Natural killer cell (primary cell): ENCODE measurements at places on chromosomes 12 and 14. TPM values are rescaled to one million over a fixed set of nuclear protein-coding genes. Genes with fewer than 3 reads are reported as not detected.
A peak's percentile ranks its signal among the peaks of the same experiment; 100 is the strongest.

PTMS gene
- 2.3 TPM for total RNA-seq

MMP17 gene
- total RNA-seq = 1.6 TPM

BCL11B gene
- 56.2 TPM for total RNA-seq

HCAR3 gene
- total RNA-seq = 14.7 TPM

DNA sequence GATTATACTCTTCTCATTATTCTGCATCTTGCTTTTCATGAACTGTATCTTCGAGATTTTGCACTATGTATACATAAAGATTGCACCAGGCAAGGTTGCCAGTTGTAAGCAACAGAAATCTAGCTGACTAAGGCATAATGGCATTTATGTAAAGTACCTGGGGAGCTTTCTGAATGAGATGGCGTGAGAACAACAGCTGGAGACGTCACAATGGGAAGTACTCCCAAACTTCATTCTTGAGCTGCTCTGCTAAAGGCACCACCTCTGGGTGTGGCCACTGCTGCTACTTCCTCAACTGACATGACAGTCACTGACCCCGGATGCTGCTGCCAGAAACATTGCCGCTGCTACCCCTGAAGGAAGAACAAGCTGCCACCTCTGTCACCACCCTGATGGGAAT lies 220.7 kb downstream of the NOVA1 start:
- H3K27me3 ChIP-seq = no peaks in the 10 kb centered on the region

DNA sequence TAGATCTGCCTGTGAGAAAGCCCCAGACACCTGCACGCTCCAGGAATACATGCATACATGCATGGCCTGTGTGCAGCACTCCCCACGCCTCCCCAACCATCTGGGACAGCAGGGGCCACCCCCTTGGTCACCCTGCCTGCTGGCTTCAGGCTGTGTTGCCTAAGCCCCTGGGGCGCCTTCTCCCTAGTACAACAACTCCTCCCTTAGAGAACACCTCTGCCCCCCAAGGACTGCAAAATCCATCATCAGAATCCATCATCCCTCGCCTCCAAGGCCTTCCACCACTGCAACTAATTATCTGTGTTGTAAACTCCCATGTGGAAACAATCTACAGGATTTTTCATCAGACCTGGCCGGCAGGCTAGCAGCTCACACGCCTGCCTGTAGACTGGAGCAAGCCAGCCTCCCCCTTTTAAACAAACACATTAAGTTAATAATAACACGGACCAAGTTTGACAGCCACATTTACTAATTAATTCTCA lies 36.8 kb downstream of the ZFP36L1 start:
- no peaks in the 10 kb centered on the region for H3K36me3 ChIP-seq
- no peak for DNase-seq
- H3K4me1 ChIP-seq = peaks cover 21% of the 10 kb centered on the region

DNA sequence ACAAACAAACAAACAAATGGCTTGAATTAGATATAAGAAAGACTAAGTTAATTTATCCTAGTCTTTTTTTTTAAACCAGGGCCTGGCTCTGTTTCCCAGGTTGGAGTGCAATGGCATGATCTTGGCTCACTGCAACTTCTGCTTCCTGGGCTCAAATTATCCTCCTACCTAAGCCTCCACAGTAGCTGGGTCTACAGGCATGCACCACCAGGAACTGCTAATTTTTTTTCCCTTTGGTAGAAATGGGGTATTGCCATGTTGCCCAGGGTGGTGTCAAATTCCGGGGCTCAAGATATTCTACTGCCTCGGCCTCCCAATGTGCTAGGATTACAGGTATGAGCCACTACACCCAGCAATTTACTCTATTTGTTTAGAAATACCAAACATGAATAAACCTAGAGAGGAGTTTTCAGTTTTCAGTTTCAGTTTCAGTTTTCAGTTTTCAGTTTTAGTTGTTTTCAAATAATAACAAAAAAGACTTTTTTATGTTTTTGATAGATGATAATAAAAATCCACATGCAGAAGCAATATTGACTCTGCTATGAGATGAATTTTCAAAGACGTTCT lies 817.0 kb downstream of the FLRT2 start:
- H3K36me3 ChIP-seq = no peaks in the 10 kb centered on the region
- H3K27me3 ChIP-seq = no peaks in the 10 kb centered on the region
- H3K4me3 ChIP-seq = no peak overlapping the region
- H3K27ac ChIP-seq = no peak overlapping the region

DNA sequence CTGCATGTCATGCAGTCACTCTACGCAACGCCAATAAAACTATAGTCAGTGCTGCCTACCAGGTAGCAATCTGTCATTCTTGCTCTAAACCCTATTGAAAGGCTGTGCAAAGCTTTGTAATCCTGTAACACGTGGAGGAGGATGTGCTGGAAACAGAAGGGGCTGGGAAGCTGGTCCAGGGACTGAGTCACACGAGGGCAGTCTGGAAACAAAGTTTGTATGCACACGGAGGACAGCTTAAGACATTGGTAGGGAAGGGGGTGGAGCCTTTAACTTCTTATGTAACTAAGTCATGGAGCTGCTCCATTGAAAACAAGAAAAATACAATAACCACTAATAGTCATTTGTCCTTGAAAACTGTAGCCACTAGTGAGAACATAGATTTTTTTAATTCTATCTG lies 128.0 kb downstream of the BCAT1 start:
- H3K36me3 ChIP-seq = no peaks in the 10 kb centered on the region
- no peak for DNase-seq
- H3K27ac ChIP-seq = no peak overlapping the region
- H3K4me3 ChIP-seq = no peak overlapping the region
- H3K4me1 ChIP-seq = no peaks in the 10 kb centered on the region
- H3K27me3 ChIP-seq = no peaks in the 10 kb centered on the region

GRCh38 chr12:6193853-6194815 lies 6.1 kb upstream of the CD9 start:
- no peak overlapping the region for H3K27ac ChIP-seq
- no peak overlapping the region for H3K4me3 ChIP-seq
- peaks cover 3% of the 10 kb centered on the region for H3K4me1 ChIP-seq
- DNase-seq = no peak

GRCh38 chr12:104643819-104644669 lies 187.3 kb downstream of the CHST11 start:
- H3K4me1 ChIP-seq = peaks cover 31% of the 10 kb centered on the region
- no peaks in the 10 kb centered on the region for H3K36me3 ChIP-seq
- H3K27ac ChIP-seq = peak overlapping the region; percentile 76
- H3K4me3 ChIP-seq = no peak overlapping the region

- no peaks in the 10 kb centered on the region for H3K27me3 ChIP-seq
- peaks cover 9% of the 10 kb centered on the region for H3K36me3 ChIP-seq
- no peak for DNase-seq
- H3K4me1 ChIP-seq = peaks cover 23% of the 10 kb centered on the region
- H3K27ac ChIP-seq = peak overlapping the region; percentile 75
Measured at GRCh38 chr12:110010853-110011723, 11.9 kb downstream of the ANKRD13A start.

DNA sequence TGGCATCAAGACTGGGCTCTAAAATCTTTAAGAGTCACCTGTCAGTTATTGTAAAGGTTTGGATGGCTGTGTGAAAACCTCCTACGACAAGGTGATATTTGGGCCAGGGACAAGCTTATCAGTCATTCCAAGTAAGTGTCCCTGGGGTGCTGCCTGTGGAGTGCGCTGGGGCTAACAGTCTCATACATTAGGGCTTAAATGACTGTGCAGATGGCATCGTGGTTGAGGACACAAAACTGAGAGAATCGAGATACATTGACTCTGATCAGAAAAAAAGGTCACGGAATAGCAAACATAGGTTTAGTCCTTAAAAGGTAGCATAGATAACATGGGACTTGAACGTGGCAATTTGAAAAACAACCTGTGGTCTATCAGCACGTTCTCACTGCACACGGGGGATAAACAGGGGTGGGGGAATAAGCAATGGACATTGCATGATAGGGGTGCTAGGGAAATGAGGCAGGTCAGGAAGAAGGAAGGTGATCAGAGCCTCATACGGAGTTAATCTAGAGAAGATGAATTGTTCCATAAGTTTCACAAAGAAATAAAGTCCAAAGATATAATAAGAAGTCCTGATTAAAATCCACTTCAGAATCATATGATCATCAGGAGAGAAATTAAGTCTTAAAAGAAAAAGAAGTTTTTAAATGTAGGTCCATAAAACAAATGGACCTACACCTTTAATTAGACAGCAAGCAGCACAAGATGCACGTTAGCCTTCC lies 100.3 kb downstream of the DAD1 start:
- H3K4me3 ChIP-seq = no peak overlapping the region
- peak overlapping the region; percentile 77 for H3K27ac ChIP-seq
- DNase-seq = no peak
- peaks cover 89% of the 10 kb centered on the region for H3K4me1 ChIP-seq
- H3K27me3 ChIP-seq = no peaks in the 10 kb centered on the region
- no peaks in the 10 kb centered on the region for H3K36me3 ChIP-seq

DNA sequence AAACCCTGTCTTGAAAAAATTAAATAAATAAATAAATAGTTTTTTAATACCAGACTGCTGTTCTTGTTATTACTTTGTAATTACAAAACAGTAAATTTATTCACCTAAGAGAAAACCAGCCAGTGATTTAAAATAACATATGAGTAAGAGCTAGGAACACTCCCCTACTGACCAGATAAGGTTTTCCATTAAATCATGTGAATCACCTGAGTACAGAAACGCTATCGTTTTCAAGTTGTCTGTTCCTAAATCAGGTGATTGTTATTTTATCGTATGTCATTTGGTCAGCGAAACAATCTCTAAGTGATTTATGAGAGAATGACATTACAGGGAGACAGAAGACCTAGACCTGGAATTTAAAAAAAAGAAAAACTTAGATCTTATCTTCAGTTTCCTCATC lies 47.3 kb downstream of the RPS29 start:
- H3K4me1 ChIP-seq = no peaks in the 10 kb centered on the region
- no peak overlapping the region for H3K27ac ChIP-seq
- no peak for DNase-seq
- no peaks in the 10 kb centered on the region for H3K36me3 ChIP-seq
- H3K4me3 ChIP-seq = no peak overlapping the region

GRCh38 chr14:103281496-103282231 lies 52.4 kb upstream of the EIF5 start:
- peaks cover 14% of the 10 kb centered on the region for H3K27me3 ChIP-seq
- H3K27ac ChIP-seq = no peak overlapping the region
- no peak for DNase-seq
- H3K4me3 ChIP-seq = no peak overlapping the region
- peaks cover 4% of the 10 kb centered on the region for H3K4me1 ChIP-seq
- H3K36me3 ChIP-seq = no peaks in the 10 kb centered on the region

- no peak overlapping the region for H3K27ac ChIP-seq
- no peak overlapping the region for H3K4me3 ChIP-seq
- DNase-seq = no peak
Measured at GRCh38 chr12:79063258-79063657, 198.7 kb downstream of the SYT1 start.
